ENCODE measurements at places on chromosomes 5 and 9.
A peak's percentile ranks its signal among the peaks of the same experiment; 100 is the strongest.

- DNase-seq, result no peak
Measured at GRCh38 chr5:1497242-1497777, 26.4 kb downstream of the LPCAT1 start.

- DNase-seq, result peak; percentile 9
Measured at GRCh38 chr5:32683125-32683524, 28.0 kb upstream of the NPR3 start.

DNA sequence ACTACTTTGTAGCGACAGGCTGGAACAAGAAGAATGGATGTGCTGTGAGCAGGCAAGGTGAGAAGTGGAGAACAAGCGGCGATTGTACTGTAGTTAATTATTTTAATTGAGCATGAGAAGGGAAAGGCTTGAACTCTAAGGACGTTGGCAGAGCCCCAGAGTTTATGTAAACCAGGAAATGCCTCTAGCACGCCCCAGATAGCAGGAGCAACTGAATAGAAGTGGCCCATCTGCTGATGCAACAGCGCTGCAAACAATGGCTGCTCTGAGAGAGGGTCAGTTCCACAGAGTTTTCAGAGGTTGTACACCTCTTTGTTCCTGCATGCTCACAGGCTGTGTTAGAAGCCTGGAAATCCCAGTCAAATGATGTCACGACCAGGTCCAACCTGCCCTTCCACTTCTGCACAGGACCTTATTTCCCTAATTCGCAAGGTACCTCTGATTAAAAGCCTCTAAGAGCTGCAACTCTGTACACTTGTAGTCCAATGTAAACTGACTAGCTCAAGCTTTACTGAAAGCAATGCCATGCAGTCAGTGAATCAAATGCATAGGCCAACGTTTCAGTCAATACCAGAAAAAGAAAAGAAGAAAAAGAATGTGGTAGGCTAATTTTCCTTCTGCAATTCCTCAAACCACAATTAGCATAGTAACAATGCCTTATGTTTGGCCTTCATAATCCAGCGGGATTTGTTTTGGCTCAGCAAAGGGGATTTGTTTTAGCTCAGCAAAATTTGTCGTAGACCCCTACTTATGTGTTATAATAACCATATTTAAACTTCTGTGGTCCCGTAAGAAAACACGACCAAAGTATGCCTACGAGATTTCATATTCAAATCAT is 119.6 kb upstream of the RETREG1 start:
- DNase-seq, result peak; percentile 65

- DNase-seq, result peak; percentile 49
Measured at GRCh38 chr9:79237861-79238260, 333.9 kb upstream of the TLE4 start.

GRCh38 chr5:113122053-113122452 is 145.5 kb downstream of the DCP2 start:
- peak; percentile 4 for DNase-seq

DNA sequence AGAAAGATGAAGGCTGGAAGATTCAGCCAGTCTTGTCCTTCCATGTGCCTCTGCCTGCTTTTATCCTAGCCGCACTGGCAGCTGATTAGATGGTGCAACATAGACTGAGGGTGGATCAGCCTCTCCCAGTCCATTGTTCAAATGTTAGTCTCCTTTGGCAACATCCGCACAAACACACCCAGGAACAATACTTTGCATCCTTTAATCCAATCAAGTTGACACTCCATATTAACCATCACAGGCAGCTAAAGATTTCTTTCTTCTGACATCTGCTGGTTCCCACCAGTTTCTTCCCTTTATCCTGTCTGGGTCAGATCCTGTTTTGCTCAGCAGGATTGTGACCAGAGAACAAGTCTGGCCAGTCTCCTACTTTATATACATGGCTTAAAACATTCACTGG is 276.5 kb upstream of the TYRP1 start:
- DNase-seq, result no peak

- DNase-seq, result peak; percentile 93
Measured at GRCh38 chr5:41246376-41246775, 33.0 kb upstream of the C6 start.

- peak; percentile 11 for DNase-seq
Measured at GRCh38 chr5:75536694-75537360, 25.1 kb downstream of the POLK start.

DNA sequence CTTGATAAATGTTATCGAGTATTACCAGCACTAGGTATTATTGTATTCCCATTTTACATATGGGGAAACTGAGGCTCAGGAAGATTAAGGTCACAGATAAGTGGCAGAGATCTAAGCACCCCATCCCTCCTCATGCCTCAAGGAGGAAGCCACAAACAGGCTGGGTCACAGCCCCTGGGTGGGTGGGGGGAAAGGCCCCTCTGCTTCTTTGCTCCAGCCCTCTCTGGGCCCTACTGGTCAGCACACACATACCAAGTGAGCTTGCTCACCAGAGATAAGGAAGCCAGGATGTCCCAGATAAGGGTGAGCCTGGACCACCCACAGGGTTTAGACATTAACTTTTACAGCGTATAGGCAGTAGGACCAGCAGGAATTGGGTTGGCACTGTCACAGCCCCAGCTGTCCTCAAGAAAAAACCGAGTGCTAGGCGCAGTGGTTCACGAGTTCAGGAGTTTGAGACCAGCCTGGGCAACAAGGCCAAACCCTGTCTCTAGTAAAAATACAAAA is 45.3 kb downstream of the STK10 start:
- DNase-seq, result no peak

- DNase-seq, result no peak
Measured at GRCh38 chr5:68077349-68077894, 138.1 kb upstream of the PIK3R1 start.

DNA sequence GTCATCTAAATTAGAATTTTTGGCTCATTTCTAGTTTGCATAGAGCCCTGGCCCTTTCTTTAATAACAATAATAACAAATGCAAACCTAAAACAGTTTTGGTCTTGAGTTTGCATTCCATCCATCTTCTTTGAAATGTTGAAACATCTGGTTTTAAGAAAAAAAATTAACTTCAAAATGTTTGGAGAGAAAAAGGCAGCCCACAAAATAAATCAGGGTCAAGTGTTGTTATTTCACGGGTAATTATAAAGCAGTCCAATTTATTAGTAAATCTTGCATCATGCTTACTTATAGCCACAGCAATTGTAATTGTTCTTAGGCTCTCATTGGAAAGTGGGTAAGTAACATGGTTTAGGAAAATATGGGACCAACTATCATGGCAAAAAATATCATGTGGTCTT is 247.0 kb upstream of the MEF2C start:
- DNase-seq, result no peak

GRCh38 chr5:159641371-159642039 is 274.8 kb upstream of the ADRA1B start:
- DNase-seq, result no peak

GRCh38 chr5:31137676-31138075 is 55.8 kb upstream of the CDH6 start:
- DNase-seq, result no peak

GRCh38 chr5:174454464-174454863 is 269.9 kb upstream of the MSX2 start:
- DNase-seq, result peak; percentile 84

Data from M059J (cell line).